ENCODE measurements at places on chromosomes 3 and 15.
A peak's percentile ranks its signal among the peaks of the same experiment; 100 is the strongest.

- H3K36me3 ChIP-seq: no peaks in the 10 kb centered on the region
- no peak overlapping the region for H3K27ac ChIP-seq
- no peak overlapping the region for H3K4me3 ChIP-seq
- no peaks in the 10 kb centered on the region for H3K4me1 ChIP-seq
These were observed 44.2 kb upstream of the THRB start for GRCh38 chr3:24538891-24539290.

GRCh38 chr15:74831813-74832495 lies 5.5 kb downstream of the CPLX3 start:
- H3K4me1 ChIP-seq: no peaks in the 10 kb centered on the region
- H3K27me3 ChIP-seq: peaks cover 9% of the 10 kb centered on the region
- H3K36me3 ChIP-seq: no peaks in the 10 kb centered on the region
- no peak overlapping the region for H3K4me3 ChIP-seq
- peak; percentile 83 for DNase-seq

- peaks cover 7% of the 10 kb centered on the region for H3K36me3 ChIP-seq
- no peak overlapping the region for H3K27ac ChIP-seq
- DNase-seq: no peak
These were observed 42.2 kb upstream of the GNB5 start for GRCh38 chr15:52233405-52233804.

GRCh38 chr3:133367956-133368355 lies 31.9 kb upstream of the BFSP2 start:
- no peak overlapping the region for H3K27ac ChIP-seq
- H3K27me3 ChIP-seq: no peaks in the 10 kb centered on the region
- no peak for DNase-seq
- no peak overlapping the region for H3K4me3 ChIP-seq
- H3K4me1 ChIP-seq: no peaks in the 10 kb centered on the region
- no peaks in the 10 kb centered on the region for H3K36me3 ChIP-seq

GRCh38 chr15:60591496-60592370 lies 112.8 kb upstream of the ICE2 start:
- H3K36me3 ChIP-seq: no peaks in the 10 kb centered on the region
- H3K27me3 ChIP-seq: no peaks in the 10 kb centered on the region
- H3K4me1 ChIP-seq: no peaks in the 10 kb centered on the region
- peak overlapping the region; percentile 78 for H3K27ac ChIP-seq
- DNase-seq: peak; percentile 36

DNA sequence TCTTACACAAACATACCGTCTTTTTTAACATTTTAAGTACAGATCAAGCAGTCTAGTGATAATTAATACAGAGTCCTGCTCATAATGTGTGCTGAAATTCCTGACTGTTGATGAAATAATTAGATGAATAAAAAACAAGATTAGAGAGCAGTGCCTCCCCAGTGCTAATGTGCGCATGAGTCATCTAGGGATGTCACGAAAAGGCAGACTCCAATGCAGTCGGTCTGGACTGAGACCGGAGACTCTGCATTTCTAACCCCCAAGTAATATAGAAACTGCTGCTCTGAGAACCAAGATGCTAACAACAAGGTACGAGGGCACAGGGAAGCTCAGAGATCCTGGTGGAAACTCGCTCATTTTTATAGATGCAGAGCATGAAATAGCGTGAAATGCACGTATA lies 61.4 kb downstream of the COL8A1 start:
- H3K4me1 ChIP-seq: no peaks in the 10 kb centered on the region
- no peak for DNase-seq
- no peaks in the 10 kb centered on the region for H3K27me3 ChIP-seq
- H3K36me3 ChIP-seq: no peaks in the 10 kb centered on the region
- H3K27ac ChIP-seq: no peak overlapping the region
- H3K4me3 ChIP-seq: no peak overlapping the region

DNA sequence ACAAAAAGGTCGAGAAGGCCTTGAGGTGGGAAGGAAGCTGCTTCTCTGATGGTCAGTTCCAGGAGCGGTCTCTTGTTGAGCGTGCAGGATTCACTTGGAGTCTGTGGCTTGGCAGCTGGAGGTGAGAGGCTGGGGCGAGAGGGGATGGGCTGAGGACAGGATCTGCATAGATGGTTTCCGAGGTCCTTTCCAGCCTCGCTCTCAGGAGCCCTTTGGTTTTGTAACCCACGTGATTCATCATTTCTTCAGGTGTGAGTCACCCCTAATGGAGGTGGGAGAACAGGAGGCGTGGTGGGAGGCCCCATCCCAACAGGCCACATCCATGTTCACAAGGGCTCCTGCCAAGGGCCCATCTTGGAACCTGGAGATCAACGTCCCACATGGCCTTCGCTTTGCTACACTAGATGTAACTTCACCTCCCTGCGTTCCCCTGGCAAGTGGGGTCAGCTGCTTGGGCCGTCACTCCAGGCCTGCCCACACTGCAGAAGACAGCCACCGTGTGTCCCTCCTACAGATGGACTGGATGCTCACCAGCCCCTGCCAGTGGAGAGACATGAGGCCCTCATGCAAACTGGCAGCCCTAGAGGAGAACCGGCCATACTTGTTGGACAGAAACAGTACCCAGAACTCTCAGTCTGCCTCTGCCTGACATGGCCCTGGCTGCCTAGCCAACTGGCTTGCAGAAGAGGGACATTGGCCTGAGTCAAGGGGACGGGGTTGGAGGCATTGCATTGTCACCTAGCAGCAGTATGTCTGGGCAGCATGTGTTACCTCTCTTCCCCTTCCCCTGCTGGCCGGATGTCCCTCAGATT lies 1.6 kb upstream of the PCSK6 start:
- no peaks in the 10 kb centered on the region for H3K36me3 ChIP-seq
- no peaks in the 10 kb centered on the region for H3K4me1 ChIP-seq
- H3K4me3 ChIP-seq: no peak overlapping the region
- H3K27me3 ChIP-seq: peaks cover 5% of the 10 kb centered on the region
- DNase-seq: peak; percentile 17
- no peak overlapping the region for H3K27ac ChIP-seq

- no peaks in the 10 kb centered on the region for H3K27me3 ChIP-seq
- H3K4me1 ChIP-seq: no peaks in the 10 kb centered on the region
- H3K36me3 ChIP-seq: no peaks in the 10 kb centered on the region
- DNase-seq: no peak
These were observed 118.9 kb downstream of the MAGI1 start for GRCh38 chr3:65919826-65920225.

GRCh38 chr15:25091421-25092158 lies 136.8 kb downstream of the SNRPN start:
- no peak overlapping the region for H3K27ac ChIP-seq
- no peaks in the 10 kb centered on the region for H3K4me1 ChIP-seq
- H3K36me3 ChIP-seq: no peaks in the 10 kb centered on the region
- H3K4me3 ChIP-seq: no peak overlapping the region
- H3K27me3 ChIP-seq: no peaks in the 10 kb centered on the region
- DNase-seq: no peak

- no peak overlapping the region for H3K27ac ChIP-seq
- H3K36me3 ChIP-seq: no peaks in the 10 kb centered on the region
- no peak overlapping the region for H3K4me3 ChIP-seq
These were observed 223.0 kb downstream of the PDZRN3 start for GRCh38 chr3:73401616-73402279.

GRCh38 chr3:37237252-37237651 lies 62.9 kb upstream of the LRRFIP2 start:
- H3K4me1 ChIP-seq: no peaks in the 10 kb centered on the region
- no peaks in the 10 kb centered on the region for H3K27me3 ChIP-seq
- no peak overlapping the region for H3K4me3 ChIP-seq

- no peaks in the 10 kb centered on the region for H3K27me3 ChIP-seq
- DNase-seq: no peak
- H3K36me3 ChIP-seq: no peaks in the 10 kb centered on the region
- H3K27ac ChIP-seq: peak overlapping the region; percentile 32
- no peaks in the 10 kb centered on the region for H3K4me1 ChIP-seq
- H3K4me3 ChIP-seq: no peak overlapping the region
These were observed 65.7 kb downstream of the SYNM start for GRCh38 chr15:99170476-99171065.

GRCh38 chr3:49157289-49157688 lies 8.8 kb downstream of the CCDC71 start:
- H3K27me3 ChIP-seq: no peaks in the 10 kb centered on the region
- no peak overlapping the region for H3K27ac ChIP-seq
- H3K36me3 ChIP-seq: no peaks in the 10 kb centered on the region
- no peaks in the 10 kb centered on the region for H3K4me1 ChIP-seq
- no peak overlapping the region for H3K4me3 ChIP-seq

GRCh38 chr15:75425966-75426500 lies 25.5 kb downstream of the SIN3A start:
- no peaks in the 10 kb centered on the region for H3K4me1 ChIP-seq
- H3K27me3 ChIP-seq: no peaks in the 10 kb centered on the region
- H3K4me3 ChIP-seq: no peak overlapping the region
- no peak overlapping the region for H3K27ac ChIP-seq
- no peak for DNase-seq

GRCh38 chr15:68734352-68734751 lies 86.3 kb downstream of the ANP32A start:
- no peaks in the 10 kb centered on the region for H3K27me3 ChIP-seq
- no peaks in the 10 kb centered on the region for H3K4me1 ChIP-seq
- no peak for DNase-seq
- no peak overlapping the region for H3K4me3 ChIP-seq

DNA sequence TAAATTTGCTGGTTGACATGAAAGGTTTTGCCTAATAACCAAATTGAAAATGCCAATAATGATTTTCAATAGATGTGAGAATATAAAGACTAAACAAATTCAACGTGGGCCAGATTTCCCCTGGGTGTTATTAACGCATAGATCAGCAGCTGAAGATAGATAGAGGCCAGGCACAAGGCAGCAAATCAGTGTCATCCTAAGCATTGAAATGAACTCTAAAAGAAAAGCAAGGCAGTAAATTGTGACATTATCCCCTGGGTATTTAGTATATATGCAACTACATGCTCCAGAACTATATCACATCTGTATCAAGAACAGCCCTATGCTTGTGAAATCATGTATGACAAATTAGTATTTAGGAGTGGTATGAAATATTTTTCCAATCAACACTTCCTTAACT lies 167.1 kb upstream of the EPHA3 start:
- no peaks in the 10 kb centered on the region for H3K27me3 ChIP-seq
- no peaks in the 10 kb centered on the region for H3K4me1 ChIP-seq
- H3K36me3 ChIP-seq: no peaks in the 10 kb centered on the region
- H3K27ac ChIP-seq: no peak overlapping the region
- DNase-seq: no peak
- H3K4me3 ChIP-seq: no peak overlapping the region

GRCh38 chr15:58115692-58116091 lies 22.5 kb upstream of the AQP9 start:
- no peaks in the 10 kb centered on the region for H3K27me3 ChIP-seq
- no peaks in the 10 kb centered on the region for H3K36me3 ChIP-seq
- H3K4me3 ChIP-seq: no peak overlapping the region
- no peak overlapping the region for H3K27ac ChIP-seq
- DNase-seq: no peak

DNA sequence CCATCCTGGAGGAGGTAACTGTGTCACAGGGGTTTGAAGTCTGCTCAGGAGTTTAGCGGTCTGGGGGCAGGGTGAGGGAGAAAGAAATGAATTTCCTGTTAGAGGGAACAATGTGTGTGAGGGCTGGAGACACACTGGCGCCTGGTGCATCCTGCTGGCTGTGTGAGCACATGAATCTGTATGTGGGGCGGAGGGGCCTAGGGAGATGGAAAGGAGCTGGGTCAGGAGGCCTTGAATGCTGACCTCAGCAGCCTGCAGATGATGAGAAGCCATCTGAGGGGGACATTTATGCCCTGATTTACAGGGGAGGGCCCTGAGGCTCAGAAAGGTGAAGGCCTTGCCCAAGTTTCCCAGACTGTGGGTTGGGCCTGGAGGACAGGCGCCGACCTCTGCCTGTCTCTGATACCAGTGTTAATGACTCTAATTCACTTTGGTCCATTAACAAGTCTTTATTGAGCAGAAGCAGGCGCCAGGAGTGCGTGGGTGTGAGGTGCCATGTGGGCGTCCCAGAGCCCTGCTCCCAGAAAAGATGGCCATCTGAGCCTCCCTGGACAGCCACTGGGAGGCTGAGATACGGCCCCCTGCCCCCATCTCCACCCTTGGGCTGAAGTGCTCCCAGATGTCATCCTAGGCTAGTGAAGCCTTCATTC lies 34.8 kb downstream of the LINGO1 start:
- no peaks in the 10 kb centered on the region for H3K27me3 ChIP-seq
- no peak overlapping the region for H3K27ac ChIP-seq
- H3K4me3 ChIP-seq: no peak overlapping the region
- no peaks in the 10 kb centered on the region for H3K4me1 ChIP-seq

- DNase-seq: no peak
- H3K27me3 ChIP-seq: no peaks in the 10 kb centered on the region
- no peak overlapping the region for H3K27ac ChIP-seq
- no peak overlapping the region for H3K4me3 ChIP-seq
- no peaks in the 10 kb centered on the region for H3K4me1 ChIP-seq
- H3K36me3 ChIP-seq: no peaks in the 10 kb centered on the region
These were observed 117.2 kb downstream of the IL20RB start for GRCh38 chr3:137075020-137075419.

DNA sequence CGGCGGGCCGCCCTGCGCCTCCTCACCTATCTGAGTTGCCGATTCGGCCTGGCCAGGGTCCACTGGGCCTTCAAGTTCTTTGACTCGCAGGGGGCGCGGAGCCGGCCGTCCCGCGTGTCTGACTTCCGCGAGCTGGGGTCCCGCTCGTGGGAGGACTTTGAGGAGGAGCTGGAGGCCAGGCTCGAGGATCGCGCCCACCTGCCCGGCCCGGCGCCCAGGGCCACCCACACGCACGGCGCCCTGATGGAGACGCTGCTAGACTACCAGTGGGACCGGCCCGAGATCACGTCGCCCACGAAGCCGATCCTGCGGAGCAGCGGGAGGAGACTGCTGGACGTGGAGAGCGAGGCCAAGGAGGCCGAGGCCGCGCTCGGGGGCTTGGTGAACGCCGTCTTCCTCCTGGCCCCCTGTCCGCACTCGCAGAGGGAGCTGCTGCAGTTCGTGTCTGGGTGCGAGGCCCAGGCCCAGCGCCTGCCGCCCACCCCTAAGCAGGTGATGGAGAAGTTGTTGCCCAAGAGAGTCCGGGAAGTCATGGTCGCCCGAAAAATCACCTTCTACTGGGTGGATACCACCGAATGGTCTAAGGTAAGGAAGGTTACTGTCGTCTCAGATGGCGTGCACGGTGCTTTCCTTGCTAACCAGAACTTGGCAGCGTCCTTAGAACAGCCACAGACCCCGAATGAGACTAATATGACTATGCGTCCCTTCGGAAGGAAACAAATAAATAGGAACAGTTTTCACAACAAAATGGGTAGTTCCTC lies 567 bp downstream of the TICRR start:
- H3K27me3 ChIP-seq: no peaks in the 10 kb centered on the region
- DNase-seq: peak; percentile 26
- H3K4me3 ChIP-seq: peak overlapping the region; percentile 98
- H3K4me1 ChIP-seq: no peaks in the 10 kb centered on the region

GRCh38 chr3:26964313-26964712 lies 341.7 kb downstream of the LRRC3B start:
- DNase-seq: no peak
- H3K4me1 ChIP-seq: no peaks in the 10 kb centered on the region
- H3K27me3 ChIP-seq: no peaks in the 10 kb centered on the region
- no peaks in the 10 kb centered on the region for H3K36me3 ChIP-seq
- no peak overlapping the region for H3K27ac ChIP-seq

All from colonic mucosa (tissue), 4 donors.